ENCODE measurements at places on chromosomes 7 and 10.

- no peak for DNase-seq
Observed at GRCh38 chr10:34864149-34865067, 49.3 kb upstream of the PARD3 start.

DNA sequence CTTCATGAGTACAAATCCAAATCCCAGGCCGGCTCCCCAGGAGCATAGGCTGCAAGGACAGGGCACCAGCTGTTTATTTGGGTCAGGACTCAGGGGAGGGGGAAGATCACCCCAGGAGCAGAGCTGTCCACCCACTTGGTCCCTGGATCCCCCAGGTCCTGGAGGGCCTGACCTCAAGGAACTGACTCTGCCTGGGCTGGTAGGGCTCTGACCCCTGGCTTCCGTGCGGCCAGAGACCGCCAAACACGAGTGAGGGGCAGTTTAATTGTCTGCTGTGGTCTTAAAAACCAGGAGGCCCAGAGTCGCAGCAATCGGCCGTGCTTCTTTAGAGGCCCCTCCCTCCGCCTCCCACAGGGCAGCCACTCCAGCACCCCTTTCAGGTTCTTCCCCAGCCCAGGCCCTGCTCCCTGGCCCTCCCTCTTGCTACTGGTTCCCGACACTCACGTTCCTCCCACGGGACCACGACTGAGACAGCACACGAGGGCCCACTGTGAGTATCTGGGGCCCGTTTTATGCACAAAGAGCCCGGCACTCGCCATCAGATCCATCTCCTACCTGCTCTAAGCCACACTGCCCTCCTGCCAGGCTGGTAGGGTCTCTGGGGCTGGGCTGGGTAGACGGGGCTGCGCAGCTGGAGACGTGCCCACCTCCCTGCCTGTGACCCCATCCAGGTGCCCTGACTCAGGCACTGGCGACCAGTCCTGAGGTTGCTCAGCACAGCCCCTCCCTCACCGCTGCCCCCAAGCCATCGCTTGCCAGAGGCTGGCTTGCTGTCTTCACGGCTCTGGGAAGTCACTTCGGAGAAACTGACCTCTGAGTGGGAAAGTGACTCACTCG, 30.0 kb upstream of the CFAP46 start:
- no peak for DNase-seq

- DNase-seq: no peak
Observed at GRCh38 chr10:82089327-82089726, 214.3 kb downstream of the NRG3 start.

DNA sequence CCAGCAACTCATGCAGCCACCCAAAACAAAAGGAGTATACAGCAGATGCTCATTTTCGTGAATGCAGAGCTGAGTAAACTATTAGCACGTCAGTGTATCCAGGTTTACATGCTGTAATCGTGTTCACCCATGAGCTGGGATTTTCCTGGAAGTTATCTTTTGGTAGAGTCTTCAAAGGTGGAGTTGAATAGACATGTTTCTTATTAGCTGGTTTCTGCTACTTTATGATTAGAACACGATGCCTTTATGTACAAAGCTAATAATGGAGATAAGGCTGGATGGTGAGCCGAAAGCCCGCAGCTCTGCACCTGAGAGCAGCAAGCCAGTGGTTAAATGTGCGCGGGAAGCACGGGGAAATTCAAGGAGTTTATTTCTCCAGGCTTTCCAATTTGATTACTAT, 123.8 kb downstream of the ADARB2 start:
- DNase-seq: no peak

DNA sequence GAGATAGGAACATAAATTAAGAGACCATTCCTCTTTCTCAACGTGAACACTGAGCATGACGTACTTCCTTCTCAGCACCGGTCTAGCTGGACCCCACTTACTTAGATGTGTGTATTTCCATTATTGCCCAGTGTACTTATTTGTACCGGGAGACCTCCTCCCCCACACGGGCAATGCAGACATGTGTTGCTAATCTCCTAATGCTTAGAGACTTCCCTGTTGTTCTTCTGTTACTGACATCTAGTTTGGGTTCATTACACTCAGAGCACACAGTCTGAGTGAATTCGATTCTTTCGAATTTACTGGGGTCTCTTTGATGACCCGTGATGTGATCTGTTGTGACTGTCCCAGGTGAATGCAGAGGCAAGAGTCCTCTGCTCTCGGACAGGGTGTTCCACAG, 260.0 kb downstream of the MAD1L1 start:
- no peak for DNase-seq

GRCh38 chr7:117839507-117839906, 33.7 kb downstream of the CTTNBP2 start:
- DNase-seq: no peak
